ENCODE measurements at places on chromosomes 16 and 17. TPM values are rescaled to one million over a fixed set of nuclear protein-coding genes. Genes with fewer than 3 reads are reported as not detected.

Gene VKORC1
- 107 TPM for total RNA-seq

Gene TMEM238L
- not detected for total RNA-seq

Gene ZNF205
- 22.3 TPM for total RNA-seq

Gene TOX3
- not detected for total RNA-seq

Gene DNASE1L2
- total RNA-seq, result 0.78 TPM

Gene KRTAP3-2
- not detected for total RNA-seq

Gene TP53TG3C
- total RNA-seq, result not detected

Gene PDIA2
- total RNA-seq, result not detected

Gene HSD3B7
- 7.9 TPM for total RNA-seq

Gene MYO1D
- 60.8 TPM for total RNA-seq

Gene MYOCD
- total RNA-seq, result not detected

Gene SSTR5
- not detected for total RNA-seq

Gene BHLHA9
- total RNA-seq, result not detected

Gene C16orf92
- not detected for total RNA-seq

Gene FOXJ1
- total RNA-seq, result 0.23 TPM

Gene ODAD4
- 1.6 TPM for total RNA-seq

Gene SLC16A11
- total RNA-seq, result not detected

Gene NMRAL1
- 107 TPM for total RNA-seq

Gene TENT4B
- total RNA-seq, result 6.4 TPM

Gene WNT9B
- not detected for total RNA-seq

Gene IGFALS
- total RNA-seq, result not detected

Gene PPP1R27
- not detected for total RNA-seq

Gene ATF7IP2
- 3.1 TPM for total RNA-seq

Gene HSPB9
- not detected for total RNA-seq

Gene NOL3
- total RNA-seq, result 24.8 TPM

Gene CCDC144A
- total RNA-seq, result 0.38 TPM

Gene SMIM5
- not detected for total RNA-seq

Gene MARCHF10
- total RNA-seq, result not detected

Gene DPEP3
- total RNA-seq, result not detected

Gene MC1R
- total RNA-seq, result 3.9 TPM

Gene C16orf89
- not detected for total RNA-seq

Gene CHD3
- total RNA-seq, result 57.0 TPM

Gene STAT5A
- total RNA-seq, result 5.5 TPM

Gene C1QL1
- total RNA-seq, result 2.5 TPM

Gene SLFN5
- total RNA-seq, result 53.1 TPM

Gene CD300H
- not detected for total RNA-seq

Gene MAF
- 9.8 TPM for total RNA-seq

Gene STH
- not detected for total RNA-seq

Gene TMEM98
- total RNA-seq, result 57.0 TPM

Gene MEIOB
- total RNA-seq, result 0.08 TPM

Gene HOXB1
- total RNA-seq, result not detected

Gene EEF2K
- 10.6 TPM for total RNA-seq

Gene IRF8
- not detected for total RNA-seq

Gene SERPINF2
- 0.70 TPM for total RNA-seq

Gene SKAP1
- not detected for total RNA-seq

All from hair follicular keratinocyte (primary cell).